Activated CD4-positive, alpha-beta T cell treated with anti-CD3 and anti-CD28 coated beads, Interleukin-2, Interleukin-6, amounts not matched to agents 100 ng/mL and 50 ng/mL, durations not matched to agents 16 hours and 8 hours (primary cell): ENCODE measurements at places on chromosomes 11 and 22.

DNA sequence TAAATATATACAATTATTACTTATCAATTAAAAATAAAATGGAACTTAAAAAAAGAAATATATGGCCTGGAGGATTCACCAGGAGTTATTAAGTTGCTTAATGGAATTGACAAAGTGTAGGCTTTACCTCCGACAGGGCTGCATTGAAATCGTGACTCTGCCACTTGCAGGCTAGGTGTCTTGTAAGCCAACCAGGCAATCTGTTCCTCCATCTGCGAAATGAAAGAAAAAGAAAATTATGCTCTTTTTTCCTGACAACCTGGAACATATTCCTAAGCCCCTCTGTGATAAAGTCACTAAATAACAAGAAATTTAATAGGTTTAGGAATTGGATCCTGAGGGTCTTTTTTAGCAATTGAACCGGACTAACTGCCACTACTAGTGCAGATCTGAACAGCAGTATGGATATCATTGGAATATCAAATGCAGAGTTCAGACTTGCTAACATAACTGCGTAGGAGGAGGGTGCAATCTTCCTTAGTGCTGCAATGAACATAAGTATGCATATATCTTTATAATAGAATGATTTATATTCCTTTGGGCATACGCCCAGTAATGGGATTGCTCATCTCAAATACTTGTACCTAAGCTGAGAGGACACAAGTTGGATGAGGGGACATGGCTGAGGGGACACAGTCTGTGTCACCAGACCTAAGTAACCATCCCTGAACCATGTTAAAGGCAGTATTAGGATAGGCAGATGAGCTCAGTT is 42.5 kb upstream of the CEP126 start:
- DNase-seq: no peak

- DNase-seq: no peak
Measured at GRCh38 chr11:93196816-93197379, 893 bp downstream of the SLC36A4 start.

DNA sequence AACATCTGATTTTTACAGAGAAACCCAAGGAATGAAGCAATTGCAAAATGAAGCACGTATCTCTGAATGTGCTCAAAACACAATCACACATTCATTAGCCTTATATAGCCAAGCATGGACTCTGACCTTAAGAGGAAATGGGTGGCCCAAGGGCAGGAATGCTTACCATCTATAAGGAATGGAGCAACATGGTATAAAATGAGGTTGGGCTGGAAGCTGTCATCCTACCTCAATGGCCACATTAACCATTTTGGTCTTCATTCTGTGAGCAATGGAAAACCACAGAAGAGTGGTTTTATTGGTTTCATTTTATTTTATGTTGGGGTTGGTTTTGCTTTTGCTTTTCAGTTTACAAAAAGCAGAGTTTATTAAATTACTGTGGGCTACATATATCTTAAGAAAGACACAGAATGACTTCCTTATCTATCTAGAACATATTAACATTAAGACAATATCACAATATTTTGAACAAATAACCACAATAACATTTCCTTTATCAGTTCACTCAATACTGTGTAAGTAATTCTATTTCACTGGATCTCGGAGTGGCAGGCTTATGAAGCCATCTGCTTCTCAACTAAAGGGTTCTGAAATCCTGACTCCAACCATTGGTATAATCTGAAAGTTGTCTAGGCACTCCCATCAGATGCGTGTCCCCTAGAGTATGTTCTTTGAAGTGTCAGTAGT is 10.8 kb upstream of the MS4A13 start:
- DNase-seq: peak; percentile 19

- DNase-seq: no peak
Measured at GRCh38 chr11:15206791-15207190, 92.1 kb downstream of the INSC start.

GRCh38 chr22:33116841-33117547 is 58.8 kb upstream of the SYN3 start:
- DNase-seq: no peak

DNA sequence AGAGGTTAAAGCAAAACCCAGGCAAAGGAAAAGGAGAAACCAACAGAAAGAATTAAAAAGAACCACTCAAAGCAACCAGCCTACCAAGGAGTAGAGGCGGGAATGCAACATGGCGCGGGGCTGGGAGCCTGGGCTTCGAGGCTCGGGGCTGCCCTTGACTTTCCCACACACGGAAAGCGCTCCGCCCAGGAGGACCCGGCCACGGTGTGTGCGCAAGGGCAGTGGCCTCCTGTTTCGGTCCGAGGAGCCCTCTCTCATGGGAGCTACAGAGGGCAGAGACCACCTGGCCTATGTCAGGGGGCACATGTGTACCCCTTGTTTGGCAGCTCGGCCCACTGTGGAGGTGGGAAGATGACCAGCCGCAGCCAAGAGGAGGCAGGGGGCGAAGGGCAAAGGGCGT is 55.9 kb downstream of the APOL1 start:
- no peak for DNase-seq

- no peak for DNase-seq
Measured at GRCh38 chr22:17241576-17242330, 22.5 kb upstream of the ADA2 start.

- no peak for DNase-seq
Measured at GRCh38 chr11:1514336-1515061, 27.9 kb upstream of the MOB2 start.

DNA sequence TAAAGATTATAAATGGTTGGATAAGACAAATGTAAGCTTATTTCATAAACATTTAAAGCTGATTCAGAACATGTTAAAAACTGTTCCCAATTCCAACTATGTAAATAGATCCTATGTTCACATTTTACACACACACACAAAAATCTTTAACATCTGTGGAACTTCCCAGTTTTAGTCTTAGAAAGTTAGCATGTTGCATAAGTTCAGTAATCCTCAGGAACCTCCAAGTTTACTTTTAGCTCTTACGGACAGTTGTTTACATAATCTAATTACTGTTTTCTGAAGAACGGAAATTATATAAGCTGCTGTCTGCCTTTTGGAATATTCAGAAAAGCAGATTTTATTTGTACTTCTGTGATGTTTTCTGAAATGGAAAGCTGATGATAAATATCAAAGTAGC is 53.3 kb downstream of the PANX1 start:
- DNase-seq: no peak

- DNase-seq: no peak
Measured at GRCh38 chr11:31812383-31813381, 1.6 kb upstream of the PAX6 start.

DNA sequence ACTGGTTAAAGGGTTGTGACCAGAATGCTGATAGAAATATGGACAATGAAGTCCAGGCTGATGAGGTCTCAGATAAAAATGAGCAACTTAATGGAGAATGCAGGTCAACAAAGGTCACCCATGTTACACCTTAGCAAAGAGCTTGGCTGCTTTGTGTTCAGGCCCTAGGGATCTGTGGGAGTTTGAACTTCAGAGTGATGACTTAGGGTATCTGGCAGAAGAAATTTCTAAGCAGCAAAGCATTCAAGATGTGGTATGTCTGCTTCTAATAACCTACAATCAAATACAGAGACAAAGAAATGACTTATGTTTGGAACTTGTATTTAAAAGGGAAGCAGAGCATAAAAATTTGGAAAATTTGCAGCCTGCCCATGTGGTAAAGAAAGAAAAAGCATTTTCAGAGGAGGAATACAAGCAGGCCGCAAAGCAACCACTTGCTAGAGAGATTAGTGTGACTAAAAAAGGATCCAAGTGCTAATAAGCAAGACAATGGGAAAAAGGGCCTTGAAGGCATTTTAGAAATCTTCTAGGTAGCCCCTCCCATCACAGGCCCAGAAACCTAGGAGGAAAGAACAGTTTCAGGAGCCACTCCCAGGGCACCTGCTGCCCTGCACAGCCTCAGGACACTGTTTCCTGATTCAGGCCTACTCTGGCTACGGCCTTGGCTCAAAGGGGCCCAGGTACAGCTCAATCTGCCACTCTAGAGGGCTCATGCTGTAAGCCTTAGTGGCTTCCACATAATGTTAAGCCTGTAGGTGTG is 41.3 kb downstream of the TNKS1BP1 start:
- no peak for DNase-seq

- DNase-seq: peak; percentile 99
Measured at GRCh38 chr22:50469377-50470305, 5.2 kb downstream of the SBF1 start.
